Activated CD4-positive, alpha-beta T cell treated with anti-CD3 and anti-CD28 coated beads for 36 hours (primary cell): ENCODE measurements at places on chromosomes 7 and 10. TPM values are rescaled to one million over a fixed set of nuclear protein-coding genes. Genes with fewer than 3 reads are reported as not detected.
A peak's percentile ranks its signal among the peaks of the same experiment; 100 is the strongest.

GRCh38 chr7:3910054-3910453 lies 609.0 kb downstream of the SDK1 start:
- no peak overlapping the region for H3K27ac ChIP-seq
- H3K36me3 ChIP-seq = no peaks in the 10 kb centered on the region
- peaks cover 5% of the 10 kb centered on the region for H3K27me3 ChIP-seq
- no peak overlapping the region for H3K4me3 ChIP-seq

DNA sequence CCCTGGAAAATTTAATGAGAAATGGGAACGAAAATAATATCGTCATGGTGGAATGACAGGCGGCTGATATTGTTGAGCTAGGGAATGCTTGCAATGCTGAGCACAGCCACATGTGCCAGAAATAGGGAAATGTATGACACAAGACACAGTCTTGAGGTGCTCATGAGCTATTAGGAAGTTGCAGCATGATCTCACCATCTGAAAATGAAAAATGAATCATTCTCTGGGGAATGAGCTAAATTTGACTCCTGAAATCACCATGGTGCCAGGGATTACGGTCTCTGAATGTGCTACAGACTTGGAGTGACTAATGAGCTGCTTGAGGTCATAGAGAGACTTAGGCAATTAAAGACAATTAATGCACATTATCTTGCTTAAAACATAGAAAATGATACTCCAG lies 845.0 kb downstream of the CNTNAP2 start:
- no peaks in the 10 kb centered on the region for H3K36me3 ChIP-seq
- no peaks in the 10 kb centered on the region for H3K27me3 ChIP-seq
- no peaks in the 10 kb centered on the region for H3K4me1 ChIP-seq
- DNase-seq = no peak

DNA sequence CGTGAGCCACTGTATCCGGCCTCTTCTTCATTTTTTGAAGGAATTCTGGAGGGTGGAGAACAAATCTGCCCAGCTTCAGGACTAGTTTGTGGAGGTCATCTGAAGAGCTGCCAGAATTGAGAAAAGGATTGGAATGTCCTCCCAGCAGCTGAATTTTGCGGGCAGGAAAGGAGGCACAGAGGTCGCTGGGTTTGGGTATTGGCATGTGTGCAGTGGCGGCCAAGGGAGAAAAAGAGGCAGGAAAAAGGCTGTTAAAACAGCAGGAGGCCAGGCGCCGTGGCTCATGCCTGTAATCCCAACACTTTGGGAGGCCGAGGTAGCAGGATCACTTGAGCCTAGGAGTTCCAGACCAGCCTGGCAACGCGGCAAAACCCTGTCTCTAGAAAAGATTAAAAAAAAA lies 80.4 kb downstream of the HIP1 start:
- H3K36me3 ChIP-seq = no peaks in the 10 kb centered on the region
- H3K4me1 ChIP-seq = peaks cover under 1% of the 10 kb centered on the region
- no peaks in the 10 kb centered on the region for H3K27me3 ChIP-seq

- H3K4me3 ChIP-seq = peak overlapping the region; percentile 12
- peak overlapping the region; percentile 42 for H3K27ac ChIP-seq
- peaks cover 10% of the 10 kb centered on the region for H3K4me1 ChIP-seq
- no peaks in the 10 kb centered on the region for H3K36me3 ChIP-seq
- DNase-seq = peak; percentile 65
- H3K27me3 ChIP-seq = peaks cover 3% of the 10 kb centered on the region
These were observed 116.8 kb upstream of the PRSS1 start for GRCh38 chr7:142632271-142633134.

DNA sequence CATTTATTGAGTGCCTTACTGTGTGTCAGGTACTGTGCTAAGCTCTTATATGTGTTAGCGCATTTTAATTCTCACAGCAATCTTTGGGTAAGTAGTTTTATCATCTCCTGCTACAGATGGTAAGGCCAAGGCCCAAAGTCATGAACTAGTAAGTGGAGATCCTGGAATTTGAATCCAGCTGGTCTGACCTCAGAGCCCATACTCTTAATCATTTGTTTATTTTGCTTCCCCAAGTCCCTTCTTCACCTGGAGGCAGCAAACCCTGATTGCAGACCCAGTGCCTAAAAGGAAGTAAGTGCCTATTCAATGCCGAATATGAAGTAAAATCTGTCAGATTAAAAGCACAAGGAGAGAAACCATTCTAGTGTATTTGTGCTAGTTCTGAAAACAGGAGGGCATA lies 182.9 kb upstream of the TCF7L2 start:
- no peak overlapping the region for H3K4me3 ChIP-seq
- no peaks in the 10 kb centered on the region for H3K4me1 ChIP-seq
- peaks cover 11% of the 10 kb centered on the region for H3K36me3 ChIP-seq
- no peak overlapping the region for H3K27ac ChIP-seq
- no peak for DNase-seq

- H3K4me1 ChIP-seq = peaks cover 9% of the 10 kb centered on the region
- peaks cover 6% of the 10 kb centered on the region for H3K36me3 ChIP-seq
- no peak for DNase-seq
These were observed 137.7 kb downstream of the RTKN2 start for GRCh38 chr10:62130948-62131347.

GRCh38 chr7:139041378-139042085 lies 5.7 kb upstream of the ZC3HAV1L start:
- no peak overlapping the region for H3K4me3 ChIP-seq
- H3K27ac ChIP-seq = no peak overlapping the region
- H3K36me3 ChIP-seq = peaks cover 32% of the 10 kb centered on the region
- peaks cover 46% of the 10 kb centered on the region for H3K4me1 ChIP-seq

Gene RBP3
- total RNA-seq = not detected

Gene CCDC7
- total RNA-seq = 9.0 TPM

Gene SEMA3D
- total RNA-seq = not detected
